ENCODE measurements at places on chromosomes 1 and 21. TPM values are rescaled to one million over a fixed set of nuclear protein-coding genes. Genes with fewer than 3 reads are reported as not detected.

Gene FOXO6
- 13.0 TPM for total RNA-seq

Gene CYP4X1
- total RNA-seq: 13.8 TPM

Gene SLC35F3
- total RNA-seq: 2.5 TPM

Gene SYT2
- 0.98 TPM for total RNA-seq

Data from temporal lobe (tissue), 4 donors.